Effector memory CD4-positive, alpha-beta T cell (primary cell): ENCODE measurements at places on chromosomes 12 and 14.

- no peak overlapping the region for H3K4me3 ChIP-seq
- no peak for DNase-seq
- H3K4me1 ChIP-seq: no peaks in the 10 kb centered on the region
Measured at GRCh38 chr12:61985830-61986229, 274.4 kb upstream of the USP15 start.

DNA sequence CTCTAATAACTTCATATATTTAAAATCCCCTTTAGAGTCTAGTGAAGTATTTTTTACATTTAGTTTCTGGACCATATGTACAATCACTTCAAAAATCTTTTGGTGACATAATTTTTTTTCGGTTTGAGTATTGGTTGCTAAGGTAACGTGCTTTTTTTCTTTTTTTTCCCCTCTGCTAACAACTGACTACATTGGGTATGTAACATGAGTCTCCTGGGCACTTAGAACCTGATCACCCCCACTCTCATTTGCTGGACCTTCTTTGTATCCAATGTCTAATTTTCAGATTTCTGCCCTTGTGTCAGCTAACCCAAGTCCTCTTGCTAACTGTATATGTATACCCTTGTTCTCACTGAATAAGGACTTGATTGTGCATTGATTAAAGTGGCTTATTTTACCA is 592.9 kb upstream of the FLRT2 start:
- H3K4me3 ChIP-seq: no peak overlapping the region
- no peaks in the 10 kb centered on the region for H3K36me3 ChIP-seq
- no peaks in the 10 kb centered on the region for H3K27me3 ChIP-seq
- no peaks in the 10 kb centered on the region for H3K4me1 ChIP-seq
- DNase-seq: no peak

DNA sequence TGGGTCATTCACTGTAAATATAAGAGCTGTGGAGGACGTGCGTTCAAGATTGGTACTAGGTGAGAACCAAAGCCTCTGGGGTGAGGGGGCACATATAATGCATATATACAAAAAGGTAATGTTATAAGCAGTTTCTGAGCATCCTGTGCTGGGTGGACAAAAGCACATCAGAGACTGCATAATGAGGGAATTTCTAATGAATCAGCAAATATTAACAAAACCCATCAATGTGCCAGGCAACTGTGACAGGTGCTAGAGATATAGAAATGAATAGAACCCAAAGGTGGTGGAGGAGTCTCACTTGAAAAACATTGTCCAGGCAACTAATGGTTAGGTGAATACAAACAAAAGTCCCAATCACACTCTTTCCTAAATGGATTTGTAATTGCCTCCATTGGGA is 74.7 kb downstream of the GPR65 start:
- no peaks in the 10 kb centered on the region for H3K27me3 ChIP-seq
- no peaks in the 10 kb centered on the region for H3K4me1 ChIP-seq
- no peak for DNase-seq

GRCh38 chr14:56172571-56172971 is 54.4 kb downstream of the PELI2 start:
- H3K27ac ChIP-seq: no peak overlapping the region
- no peak overlapping the region for H3K4me3 ChIP-seq
- H3K4me1 ChIP-seq: peaks cover 14% of the 10 kb centered on the region

- no peaks in the 10 kb centered on the region for H3K27me3 ChIP-seq
- no peak overlapping the region for H3K27ac ChIP-seq
- H3K4me1 ChIP-seq: no peaks in the 10 kb centered on the region
Measured at GRCh38 chr12:64412459-64412858, 8.3 kb downstream of the XPOT start.

DNA sequence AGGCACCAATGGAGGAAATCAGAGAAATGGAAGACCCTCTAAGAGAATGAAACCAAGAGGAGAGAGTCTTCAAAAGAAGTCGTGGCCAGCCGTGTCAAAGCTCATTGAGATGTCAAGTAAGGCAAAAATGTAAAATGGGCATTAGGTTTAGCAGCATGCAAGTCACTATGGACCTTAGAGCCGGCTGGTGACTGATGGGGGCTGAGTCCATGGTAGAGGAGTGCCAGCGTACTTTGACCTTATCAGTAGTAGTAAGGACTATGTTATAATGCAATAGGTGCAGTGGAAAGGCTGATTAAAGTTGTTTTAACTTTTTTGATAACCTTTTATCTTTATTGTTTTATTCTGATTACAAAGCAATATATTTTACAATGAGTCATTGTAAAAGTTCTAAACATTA is 66.5 kb downstream of the ANO6 start:
- DNase-seq: no peak
- H3K27ac ChIP-seq: no peak overlapping the region
- H3K4me3 ChIP-seq: no peak overlapping the region
- H3K36me3 ChIP-seq: no peaks in the 10 kb centered on the region
